ENCODE measurements at places on chromosomes 5 and 9.

GRCh38 chr9:30746589-30746988, 1637.9 kb upstream of the ACO1 start:
- no peak for DNase-seq

GRCh38 chr5:143569722-143570567, 166.5 kb upstream of the NR3C1 start:
- no peak for DNase-seq

DNA sequence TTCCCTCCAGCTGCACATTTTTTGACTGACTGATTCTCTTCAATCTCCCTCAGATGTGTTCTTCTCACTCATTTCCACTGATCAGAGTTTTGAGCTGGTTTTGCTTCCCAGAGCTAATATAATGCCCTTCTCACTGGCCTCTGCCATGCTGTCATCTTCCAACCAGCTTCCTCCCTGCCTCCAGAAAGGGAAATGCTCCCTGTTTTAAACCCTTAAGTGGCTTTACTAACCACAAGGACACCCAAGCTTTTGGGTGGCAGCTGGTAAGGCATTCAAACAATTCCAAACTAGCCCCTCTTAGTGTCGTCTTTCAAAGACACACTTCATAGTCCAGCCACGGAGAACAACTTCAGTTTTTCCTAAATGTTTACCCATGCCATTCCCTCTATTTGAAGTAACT, 172.5 kb downstream of the CRB2 start:
- DNase-seq: no peak

GRCh38 chr5:130110328-130110727, 206.1 kb downstream of the CHSY3 start:
- no peak for DNase-seq

GRCh38 chr5:130731839-130732238, 433.2 kb downstream of the HINT1 start:
- DNase-seq: no peak

DNA sequence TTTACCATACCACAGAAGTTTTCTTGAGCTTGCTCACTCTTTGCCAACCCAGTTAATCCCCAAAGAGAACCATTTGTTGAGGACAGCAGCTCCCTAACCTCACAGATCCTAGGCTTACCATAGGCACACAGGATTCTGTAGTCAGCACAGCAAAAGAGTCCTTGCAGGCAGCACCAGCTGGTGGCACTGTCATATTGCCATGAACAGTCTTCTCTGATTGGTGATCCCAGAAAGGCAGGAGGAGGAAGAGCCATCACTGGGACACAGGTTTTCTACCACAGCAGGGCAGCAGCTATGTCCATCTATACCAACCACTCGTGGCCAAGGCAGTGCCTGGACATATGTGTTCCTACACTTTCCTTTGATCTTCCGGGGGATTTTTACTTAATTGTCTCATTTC, 297.1 kb upstream of the CD180 start:
- no peak for DNase-seq

DNA sequence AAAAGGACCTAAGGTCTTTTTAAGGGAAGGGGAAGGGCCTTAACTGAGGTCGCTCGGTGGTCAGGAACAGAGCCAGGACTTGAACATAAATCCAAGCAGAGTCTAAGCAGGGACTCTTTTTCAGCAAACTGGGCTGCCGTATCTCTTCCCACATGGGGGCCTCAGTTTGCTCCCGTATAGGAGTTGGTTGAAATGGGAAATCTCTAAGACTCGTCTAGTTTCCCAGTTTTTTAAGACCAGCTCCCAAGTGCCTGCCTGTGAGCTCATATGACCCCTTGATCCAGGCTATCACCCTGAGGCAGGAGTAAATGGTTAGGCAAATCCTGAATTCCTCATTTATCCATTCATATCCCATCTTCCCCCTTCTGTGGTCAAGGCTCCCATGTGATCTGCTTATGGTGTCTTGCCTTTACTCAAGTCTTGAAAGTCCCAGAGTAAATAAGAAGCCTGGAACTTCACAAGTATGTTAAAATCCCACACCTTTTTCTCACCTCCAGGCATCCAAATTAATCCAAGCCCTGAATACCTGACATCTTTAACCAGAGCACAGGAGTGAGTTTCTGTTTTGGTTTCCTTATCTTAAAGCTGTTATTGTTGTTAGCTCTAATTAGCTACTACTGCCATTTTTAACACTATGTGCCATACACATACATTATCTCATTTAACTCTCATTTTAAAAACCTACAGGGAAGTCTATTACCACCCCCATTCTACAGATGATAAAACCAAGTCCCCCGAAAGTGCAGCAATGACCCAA, 3.0 kb downstream of the ARSI start:
- DNase-seq: no peak

GRCh38 chr9:3391414-3391813, 134.4 kb downstream of the RFX3 start:
- no peak for DNase-seq

DNA sequence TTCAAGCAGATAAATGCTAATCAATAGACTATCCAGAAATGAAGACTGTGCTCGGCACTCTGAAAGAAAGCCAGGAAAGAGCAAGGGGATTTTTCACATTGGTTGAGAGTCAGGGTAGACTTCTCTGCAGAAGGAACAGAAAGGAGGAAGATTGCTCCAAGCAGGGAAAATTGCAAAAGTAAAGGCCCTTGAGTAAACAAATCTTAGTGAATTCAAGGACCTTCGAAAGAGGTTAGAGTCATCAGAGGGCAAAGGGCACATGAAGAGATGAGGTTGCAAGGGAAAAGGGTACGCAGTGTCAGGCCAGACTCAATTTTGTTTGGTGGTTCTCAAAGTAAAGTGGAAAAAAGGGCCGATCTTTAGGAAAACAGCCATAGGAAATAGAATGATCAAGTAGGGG, 157.6 kb upstream of the RAI14 start:
- DNase-seq: no peak

DNA sequence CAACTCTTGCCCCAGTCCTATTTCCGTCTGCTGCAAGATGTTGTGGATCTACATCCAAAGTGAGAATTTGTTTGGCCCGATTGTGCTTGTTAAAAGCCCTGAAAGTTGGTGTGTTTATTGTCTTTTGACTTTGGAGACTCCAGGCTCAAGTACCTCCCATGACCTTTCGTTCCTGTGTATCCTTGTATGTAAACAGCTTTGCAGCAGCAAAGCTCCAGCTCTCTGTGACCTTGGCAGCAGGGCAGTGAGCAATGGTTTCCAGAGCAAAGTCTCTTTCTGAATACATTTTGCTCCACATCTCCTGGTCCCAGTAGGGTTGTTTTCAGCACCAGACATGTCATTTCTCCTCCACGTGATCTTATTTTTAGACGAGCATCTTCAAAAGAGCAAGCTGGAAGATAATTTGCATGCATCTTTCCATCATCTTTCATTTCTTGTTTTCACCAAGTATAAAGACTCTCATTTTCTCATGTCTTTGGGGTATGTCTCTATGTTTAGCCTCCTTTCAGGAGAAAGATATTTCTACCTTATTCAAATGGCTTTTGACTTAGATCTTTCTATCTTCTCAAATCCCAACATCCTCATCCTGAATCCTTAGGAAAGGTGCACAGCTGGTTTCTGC, 68.1 kb upstream of the ERCC6L2 start:
- no peak for DNase-seq

DNA sequence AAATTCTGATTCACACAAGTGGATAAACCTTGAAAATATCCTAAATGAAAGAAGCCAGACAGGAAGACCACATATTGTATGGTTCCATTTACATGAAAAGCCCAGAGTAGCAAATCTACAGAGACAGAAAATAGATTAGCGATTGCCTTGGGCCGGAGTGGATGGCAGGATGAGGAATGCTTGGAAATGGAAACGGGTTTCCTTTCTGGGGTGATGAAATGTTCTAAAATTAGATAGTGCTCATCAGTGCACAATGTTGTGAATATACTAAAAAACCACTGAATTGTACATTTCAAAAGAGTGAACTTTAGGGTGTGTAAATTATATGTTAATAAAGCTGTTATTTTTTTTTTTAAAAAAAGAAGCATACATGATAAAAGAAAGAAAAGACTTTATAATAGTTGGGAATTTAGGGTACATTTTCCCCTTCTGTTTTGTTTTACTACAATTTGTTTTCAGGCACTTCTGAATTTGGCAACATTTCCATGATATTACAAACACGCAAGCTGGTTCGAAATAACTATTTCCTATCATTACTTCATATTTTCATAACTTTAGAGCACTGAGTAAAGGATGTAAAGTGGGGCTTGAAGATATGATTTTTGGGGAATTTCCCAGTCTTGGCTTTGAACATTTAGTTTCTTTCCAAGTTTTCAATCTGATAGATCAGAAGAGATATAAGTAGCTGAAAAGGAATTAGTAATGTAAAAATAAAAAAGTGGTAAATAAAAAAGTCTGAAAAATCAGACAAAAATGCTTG, 23.9 kb downstream of the SLC35A4 start:
- DNase-seq: no peak

DNA sequence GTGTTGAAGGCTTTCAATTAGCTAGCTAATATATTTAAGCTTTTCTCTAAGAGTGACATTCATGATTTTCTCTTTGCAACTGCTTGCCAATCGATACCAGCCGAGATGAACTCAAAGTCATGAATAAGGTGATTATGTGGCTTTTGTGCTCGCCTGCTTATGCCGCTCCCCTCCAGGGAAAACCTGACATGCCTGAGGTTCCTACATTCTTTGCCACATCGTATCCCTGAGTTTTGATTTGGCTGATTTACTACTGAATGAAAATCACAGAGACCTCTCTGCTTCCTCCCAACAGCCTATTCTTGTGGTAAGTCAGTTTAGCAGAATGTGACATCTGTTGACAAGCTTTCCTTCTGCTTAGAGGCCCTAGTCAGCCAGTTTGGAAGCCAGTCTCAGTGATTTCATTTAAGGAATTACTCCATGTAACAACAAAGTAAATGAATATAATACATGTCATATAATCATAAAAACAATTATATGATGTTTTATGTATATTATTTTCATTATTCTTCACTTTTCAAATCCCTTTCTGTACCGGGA, 513.4 kb downstream of the CSNK1G3 start:
- no peak for DNase-seq

GRCh38 chr9:26243726-26244125, 565.5 kb upstream of the TUSC1 start:
- no peak for DNase-seq

- no peak for DNase-seq
Observed at GRCh38 chr5:92998456-92998855, 582.6 kb downstream of the NR2F1-AS1 start.

GRCh38 chr5:54867310-54867944, 118.0 kb downstream of the ESM1 start:
- DNase-seq: no peak

- DNase-seq: no peak
Observed at GRCh38 chr9:124809211-124809610, 32.3 kb downstream of the OLFML2A start.

GRCh38 chr5:22079566-22079965, 773.6 kb downstream of the CDH12 start:
- DNase-seq: no peak

GRCh38 chr9:106758911-106759310, 104.1 kb upstream of the ZNF462 start:
- DNase-seq: no peak

GRCh38 chr9:71680189-71680980, 87.9 kb downstream of the CEMIP2 start:
- no peak for DNase-seq

DNA sequence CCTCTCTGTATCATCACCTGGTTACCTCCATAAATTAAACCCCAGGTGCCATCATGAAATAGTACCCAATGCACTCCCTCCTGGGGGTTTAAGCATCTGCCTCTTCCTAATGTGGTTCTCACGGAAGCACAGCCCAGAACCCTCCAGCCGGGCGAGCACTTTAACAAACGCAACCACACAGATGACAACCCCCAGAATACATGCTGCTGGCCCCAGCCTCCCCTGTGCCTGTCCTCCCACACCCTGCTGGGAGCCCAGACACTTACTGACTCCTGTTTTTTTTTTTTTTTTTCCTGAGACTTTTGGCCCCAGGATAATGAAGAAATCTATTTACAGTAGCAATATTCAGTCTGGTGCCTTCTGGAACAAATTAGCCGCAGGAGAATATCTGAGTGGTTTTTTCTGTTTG, 50.0 kb upstream of the COL5A1 start:
- DNase-seq: no peak

DNA sequence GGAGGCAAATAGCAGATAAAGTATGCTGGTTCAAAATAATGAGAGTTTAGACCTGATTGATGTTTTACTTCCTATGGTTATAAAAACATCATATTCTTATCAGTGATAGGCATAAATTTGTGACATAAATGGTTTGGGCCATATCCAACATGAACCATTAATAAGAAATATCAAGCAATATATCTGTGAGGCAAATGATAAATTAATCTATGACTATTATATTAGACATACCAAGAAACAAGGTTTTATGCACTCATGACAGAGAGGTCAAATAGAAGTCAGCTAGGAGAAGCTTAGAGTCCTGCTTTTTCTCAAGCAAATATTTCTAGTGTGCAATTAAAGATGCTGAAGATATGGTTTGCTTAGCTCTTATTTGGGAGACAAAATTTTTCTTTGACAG, 10.4 kb downstream of the SMIM3 start:
- DNase-seq: no peak

DNA sequence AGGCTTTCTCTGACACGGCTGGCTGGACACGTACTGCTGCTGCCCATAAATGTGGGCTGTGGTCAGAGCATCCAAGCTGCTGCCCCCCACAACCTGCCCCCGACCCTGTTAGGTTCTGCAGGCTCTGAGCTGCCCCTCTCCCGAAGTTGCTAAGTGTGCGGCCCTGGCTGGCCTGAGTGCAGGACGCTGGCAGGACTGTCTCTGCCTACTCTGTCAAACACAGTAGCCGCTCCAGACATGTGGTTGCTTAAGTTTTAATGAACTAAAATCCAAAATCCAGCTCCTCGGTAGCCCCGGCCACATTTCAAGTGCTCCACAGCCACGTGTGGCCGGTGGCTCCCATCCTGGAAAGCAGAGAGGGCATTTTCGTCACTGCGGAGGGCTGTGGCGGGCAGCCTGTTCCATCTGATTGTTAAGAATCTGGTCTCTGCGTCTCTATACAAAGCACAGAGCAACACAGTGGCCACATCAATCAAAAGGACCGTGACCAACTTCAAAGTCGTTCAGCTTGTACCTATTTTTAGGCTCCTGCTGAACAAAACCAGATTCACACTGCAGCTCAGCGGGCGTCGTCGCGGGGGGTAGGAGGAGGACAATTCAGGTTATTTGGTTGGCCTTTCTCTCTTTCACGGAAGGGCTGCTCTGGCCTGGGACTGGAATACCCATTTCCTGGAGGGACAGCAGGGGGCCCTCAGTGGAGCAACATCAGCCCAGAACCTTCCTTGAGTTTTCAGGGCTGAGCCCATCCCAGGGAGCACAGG, 68.9 kb downstream of the PTCH1 start:
- no peak for DNase-seq
